Pulmonary artery endothelial cell (primary cell): ENCODE measurements at places on chromosomes 6 and 20. TPM values are rescaled to one million over a fixed set of nuclear protein-coding genes. Genes with fewer than 3 reads are reported as not detected.

DNA sequence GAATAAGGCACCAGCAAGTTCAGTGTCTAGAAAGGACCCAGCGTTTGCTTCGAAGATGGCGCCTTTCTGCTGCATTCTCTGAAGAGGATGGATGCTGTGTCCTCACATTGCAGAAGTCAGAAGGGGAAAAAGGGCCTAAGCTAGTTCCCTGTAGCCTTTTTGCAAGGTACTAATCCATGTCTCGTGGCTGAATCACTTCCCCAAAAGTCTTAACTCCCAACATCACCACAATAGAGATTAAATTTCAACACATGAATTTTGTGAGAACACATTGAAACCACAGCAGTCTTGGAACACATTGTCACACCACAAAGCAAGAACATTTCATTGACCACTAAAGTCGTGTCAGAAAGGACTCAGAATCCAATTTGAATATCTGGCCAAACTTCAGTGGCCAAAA, 42.1 kb downstream of the KLHL31 start:
- no peak for DNase-seq

DNA sequence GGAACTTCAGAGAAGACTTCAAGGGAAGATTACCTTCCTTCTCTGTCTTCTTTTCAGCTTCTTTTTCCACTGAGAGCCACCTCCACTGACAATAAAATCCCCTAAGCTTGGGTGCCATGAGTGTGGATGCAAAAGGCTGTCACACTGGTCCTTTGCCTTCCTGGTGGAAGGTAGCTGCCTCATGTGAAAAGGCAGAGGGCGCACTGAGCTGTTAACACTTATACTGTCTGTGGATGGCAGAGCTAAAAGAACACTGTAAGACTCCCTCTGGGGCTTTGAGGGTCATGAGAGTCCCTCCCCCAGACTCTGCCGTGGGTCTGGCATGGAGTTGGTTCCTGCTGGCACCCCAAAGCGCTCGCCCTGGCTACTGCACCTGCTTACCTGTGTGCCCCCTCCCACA, 536.7 kb upstream of the IMPG1 start:
- no peak for DNase-seq

DNA sequence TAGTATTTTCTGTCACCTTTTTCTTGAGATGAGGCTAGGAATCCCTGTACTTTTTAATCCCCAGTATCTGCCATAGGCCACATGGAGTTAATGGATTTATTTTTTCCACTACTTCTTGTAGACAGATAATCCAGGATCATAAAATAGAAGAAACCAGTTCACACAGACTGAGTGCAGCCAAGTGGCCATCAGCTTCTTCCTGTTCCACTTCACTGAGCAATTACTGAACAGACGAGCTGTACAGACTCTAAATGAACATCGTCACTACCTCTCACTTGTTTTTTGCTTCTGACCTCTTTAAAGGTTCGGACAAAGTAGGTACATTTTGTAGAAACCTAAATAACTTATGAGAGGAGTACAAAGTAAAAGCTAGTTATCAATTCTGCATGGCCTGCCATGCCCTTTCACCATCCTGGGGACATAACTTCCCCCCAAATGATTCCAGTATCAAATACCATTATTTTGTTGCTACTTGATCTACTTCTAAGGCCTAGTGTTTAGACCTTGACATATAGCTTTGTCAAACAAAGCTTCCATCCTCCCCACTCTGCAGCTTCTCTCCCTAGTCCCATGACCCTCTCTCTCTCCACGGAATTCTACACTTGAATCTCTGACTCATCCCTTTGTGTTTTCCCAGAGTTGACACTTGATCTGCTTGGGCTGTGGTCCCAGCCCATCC, 34.4 kb upstream of the ARHGAP18 start:
- peak; percentile 32 for DNase-seq

- no peak for DNase-seq
Observed at GRCh38 chr6:169241688-169242350, 11.8 kb downstream of the THBS2 start.

- no peak for DNase-seq
Observed at GRCh38 chr6:81838724-81839426, 86.4 kb upstream of the TENT5A start.

DNA sequence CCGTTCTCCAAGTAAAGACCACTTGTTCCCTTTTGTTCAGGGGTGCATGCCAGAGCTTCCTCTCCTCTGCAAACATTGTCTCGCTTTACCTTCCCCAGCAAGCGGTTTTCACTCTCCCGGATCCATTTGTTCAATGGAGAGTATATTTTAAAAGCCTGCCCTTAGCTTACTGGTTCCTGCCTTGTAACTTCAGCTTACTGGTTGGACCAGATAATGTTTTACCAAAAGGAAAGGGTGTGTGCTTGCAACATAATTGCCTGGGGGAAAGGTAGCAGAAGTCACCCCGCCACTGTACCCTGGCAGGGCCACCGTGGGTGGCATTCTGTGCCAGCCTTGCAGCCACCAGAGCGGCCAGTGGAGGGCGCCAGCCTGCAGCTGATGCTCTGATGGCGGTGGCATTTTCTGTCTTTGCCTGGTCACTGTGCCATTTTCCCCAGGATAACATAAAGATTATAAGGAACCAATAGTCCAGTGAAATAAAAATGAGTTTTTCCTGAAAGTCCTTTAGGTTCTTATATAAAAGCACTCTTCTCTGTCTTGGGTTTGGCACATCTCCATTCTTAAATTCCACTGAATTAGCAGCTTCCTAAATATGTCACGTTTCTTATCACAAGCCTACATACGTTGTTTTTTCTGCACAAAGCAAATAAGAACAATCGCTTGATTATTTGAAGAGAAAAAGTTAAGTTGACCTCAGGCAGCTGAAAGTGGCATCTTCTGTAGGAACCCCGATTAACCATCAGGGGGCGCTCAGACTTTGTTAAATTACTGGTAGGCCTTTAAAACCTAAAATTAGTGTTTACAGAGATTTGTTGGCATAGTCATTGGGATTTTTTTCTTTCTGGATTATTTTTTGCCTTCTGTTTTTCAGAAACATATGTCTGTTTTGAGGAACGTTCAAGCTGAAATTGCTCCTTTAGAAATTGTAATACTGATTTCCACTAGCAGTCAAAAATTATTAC, 67.4 kb upstream of the XRN2 start:
- DNase-seq = peak; percentile 7

DNA sequence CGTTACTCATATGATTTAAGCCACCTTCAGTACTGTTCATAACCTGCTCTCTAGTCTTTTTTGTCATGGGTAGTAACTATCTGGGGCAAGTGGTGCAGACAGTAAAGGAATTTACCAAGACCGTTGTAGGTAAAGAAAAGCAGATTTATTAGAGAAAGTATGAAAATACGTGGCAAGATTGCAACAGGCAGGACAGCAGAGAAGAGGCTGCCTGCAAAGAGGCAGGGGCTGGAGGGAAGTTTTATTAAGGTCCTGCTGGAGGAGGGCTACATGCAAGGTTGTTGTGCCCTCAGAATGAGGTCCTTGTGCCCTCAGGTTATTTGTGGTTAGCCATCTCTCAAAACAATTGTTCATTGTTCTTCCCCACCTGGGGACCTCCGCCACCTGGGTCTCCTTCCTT, 444.3 kb downstream of the BCKDHB start:
- no peak for DNase-seq

DNA sequence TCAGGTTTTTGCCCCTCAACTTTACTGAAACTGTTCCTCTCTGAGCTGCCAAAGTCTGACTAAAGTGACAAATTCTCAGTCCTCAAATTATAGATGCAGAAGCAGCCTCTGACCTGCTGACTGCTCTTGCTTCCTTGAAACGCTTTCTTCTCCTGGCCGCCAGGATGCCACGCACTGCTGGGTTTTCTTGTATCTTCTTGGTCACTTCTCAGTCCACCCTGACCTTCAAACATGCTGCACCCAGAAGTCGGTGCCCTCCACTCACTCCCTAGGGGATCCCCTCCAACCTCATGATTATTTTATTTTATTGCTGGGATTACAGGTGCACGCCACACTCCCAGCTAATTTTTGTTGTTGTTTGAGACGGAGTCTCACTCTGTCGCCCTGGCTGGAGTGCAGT, 24.7 kb downstream of the SYNJ2 start:
- no peak for DNase-seq

The PLCB4 gene
- 1.3 and 2.1 TPM in 2 replicates for total RNA-seq
